ENCODE measurements at places on chromosomes 7 and 10. TPM values are rescaled to one million over a fixed set of nuclear protein-coding genes. Genes with fewer than 3 reads are reported as not detected.

GRCh38 chr7:47147213-47147631, 434.7 kb downstream of the TNS3 start:
- no peak for DNase-seq

DNA sequence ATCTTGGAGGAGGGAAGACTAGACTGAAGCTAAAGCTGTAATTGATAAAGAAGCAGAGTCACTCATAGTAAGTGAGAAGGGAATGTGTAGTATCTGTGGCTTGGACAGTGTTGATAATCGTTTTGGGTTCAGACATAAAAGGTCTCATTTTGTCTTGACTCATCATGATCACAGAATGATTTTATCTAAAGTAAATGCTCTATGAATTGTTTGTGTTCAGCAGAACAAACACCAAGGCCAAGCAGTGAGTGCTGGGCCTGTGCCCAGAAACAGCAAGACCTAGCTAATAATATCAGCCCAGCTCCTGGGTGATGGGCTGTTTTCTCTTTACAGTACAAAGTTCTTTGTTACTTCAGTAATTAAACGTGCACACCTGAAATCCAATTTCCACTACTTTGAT, 26.7 kb upstream of the CD36 start:
- DNase-seq: peak; percentile 67

- DNase-seq: no peak
Observed at GRCh38 chr7:156540619-156541165, 99.9 kb upstream of the RNF32 start.

GRCh38 chr10:75565286-75566251, 134.1 kb downstream of the LRMDA start:
- no peak for DNase-seq

DNA sequence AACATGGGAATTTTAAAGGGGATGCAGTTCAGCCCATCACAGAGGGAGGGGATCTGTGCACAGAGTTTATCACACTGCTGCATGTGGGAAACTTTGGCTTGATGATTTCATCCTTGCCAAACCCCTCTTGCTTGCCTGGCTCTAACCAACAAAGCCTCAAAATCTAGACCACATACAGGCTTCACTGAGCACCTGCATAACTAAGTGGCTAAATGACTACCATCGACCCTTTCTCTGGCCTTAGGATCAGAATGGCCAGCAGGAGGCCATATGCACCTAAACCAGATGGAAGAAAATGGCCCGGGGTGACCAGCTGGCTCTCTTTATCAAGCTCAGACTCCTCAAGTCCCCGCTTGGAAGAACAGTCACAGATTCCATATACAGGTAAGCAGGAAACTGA, 15.6 kb upstream of the ZNF25 start:
- DNase-seq: no peak

DNA sequence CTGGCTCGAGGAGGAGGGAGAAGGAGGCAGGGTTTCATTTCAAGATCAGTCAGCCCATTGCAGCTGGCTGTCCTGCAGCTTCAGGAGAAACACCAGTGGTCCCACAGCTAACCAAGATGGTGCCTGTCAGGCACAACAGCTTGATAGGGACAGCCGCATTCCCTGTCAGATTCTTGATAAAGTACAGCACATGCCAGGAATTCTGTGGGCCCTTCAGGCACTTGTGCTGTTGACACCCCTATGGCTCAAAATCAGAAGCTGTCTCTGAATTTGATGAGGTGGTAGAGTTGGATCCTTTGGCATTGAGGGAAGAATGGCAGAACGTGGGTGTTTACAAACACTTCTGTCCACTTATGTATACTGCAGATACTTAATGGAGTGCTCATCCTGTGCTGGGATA, 354.3 kb downstream of the KCNMA1 start:
- no peak for DNase-seq

DNA sequence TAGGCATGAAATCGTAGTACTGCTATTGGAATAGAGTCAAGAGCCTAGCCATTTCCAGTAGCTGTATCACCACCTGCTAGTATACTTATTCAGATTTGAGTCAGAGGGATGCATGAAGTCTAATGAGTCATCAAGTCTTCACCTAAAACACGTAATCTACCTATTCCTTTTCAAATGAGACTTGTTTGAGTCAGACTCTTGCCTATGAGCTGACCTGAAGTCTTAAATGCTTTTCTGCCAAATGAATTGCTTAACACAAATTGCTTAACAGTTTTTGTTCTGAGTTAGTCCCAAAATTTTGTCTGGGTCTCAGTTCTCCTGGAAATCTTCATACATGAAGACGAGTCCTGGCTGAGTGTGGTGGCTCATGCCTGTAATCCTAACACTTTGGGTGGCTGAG, 165.2 kb downstream of the GNAT3 start:
- no peak for DNase-seq

The ELMO1 gene
- total RNA-seq: 10.0 TPM

GRCh38 chr7:17093461-17093860, 205.0 kb upstream of the AHR start:
- DNase-seq: no peak

GRCh38 chr10:8306685-8307364, 252.3 kb downstream of the GATA3 start:
- DNase-seq: no peak

The HYAL4 gene
- total RNA-seq: not detected

DNA sequence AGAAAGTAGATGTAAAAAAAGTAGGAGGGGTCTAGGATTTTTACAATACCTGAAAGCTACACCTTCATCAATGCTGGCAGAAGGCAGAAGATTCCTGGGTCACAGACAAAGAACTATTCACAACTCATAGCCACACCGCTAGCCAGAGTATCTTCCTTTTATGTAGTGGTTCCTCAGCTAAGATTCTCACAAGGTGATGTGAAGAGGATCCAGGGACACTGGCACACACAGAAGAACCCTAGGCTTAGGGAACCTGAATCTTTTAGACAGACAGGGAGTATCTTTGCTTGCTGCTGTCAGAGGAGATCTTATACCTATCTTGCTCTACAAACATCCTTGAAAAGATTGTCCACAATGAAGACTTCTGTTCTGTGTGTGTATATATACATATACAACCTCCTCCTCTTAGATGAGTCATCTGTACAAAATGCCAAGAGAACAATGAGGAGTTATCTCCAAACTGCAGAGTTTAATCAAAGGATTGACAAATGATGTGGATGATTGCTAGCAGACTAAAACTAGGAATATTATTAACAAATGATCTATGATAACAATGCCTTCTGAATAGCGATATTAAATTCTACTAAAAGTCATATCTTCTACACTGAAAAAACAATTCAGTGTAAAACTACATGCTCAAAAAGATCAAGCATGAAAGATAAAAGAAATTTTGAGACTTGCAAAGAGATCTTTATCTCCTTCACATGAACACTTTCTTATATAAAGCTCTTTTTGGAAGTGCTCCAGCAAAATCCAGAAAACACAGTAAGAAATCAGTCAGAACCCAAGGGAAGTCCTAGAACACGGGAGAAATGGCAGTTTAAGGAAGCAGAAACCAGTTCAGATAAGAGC, 409.3 kb downstream of the PARD3 start:
- no peak for DNase-seq

DNA sequence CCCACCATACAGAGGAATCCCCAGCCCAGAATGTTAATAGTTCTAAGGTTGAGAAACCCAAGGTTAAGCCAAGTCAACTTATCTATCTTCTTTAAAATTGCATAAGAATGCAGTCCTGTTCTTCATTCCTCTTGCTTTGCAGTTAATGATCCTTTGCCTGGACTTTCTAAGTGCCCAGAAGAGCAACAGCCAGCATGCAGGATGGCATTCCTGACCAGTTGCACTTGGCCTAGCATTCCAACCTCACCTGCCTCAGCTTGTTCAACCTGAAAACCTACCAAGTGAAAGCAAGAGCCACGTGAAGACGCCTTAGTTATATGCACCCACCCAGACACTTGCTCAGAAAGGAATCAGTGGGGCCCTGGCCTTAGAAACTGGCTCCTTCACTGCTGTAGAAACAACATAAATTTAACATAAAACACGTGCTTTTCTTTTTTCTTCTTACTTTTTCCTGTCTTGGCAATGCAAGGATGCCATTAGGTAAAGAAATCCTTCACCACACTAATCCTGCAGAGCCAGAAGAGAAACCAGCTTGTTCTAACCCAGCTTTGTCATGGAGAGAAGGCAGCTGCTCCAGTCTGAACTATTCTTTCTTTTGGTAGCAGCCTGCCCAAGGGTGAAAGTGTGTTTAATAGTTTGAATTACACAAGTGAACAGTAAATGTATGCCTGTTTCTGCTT, 25.0 kb downstream of the EGFR start:
- no peak for DNase-seq

The TMEM254 gene
- 9.2 TPM for total RNA-seq

The LOXL4 gene
- 1.4 TPM for total RNA-seq

The RPEL1 gene
- not detected for total RNA-seq

Data from left ventricle myocardium inferior (tissue), 1 donor.